NCI-H2081 treated with DMSO at 0.1 percent for 48 hours (cell line): ENCODE measurements at places on chromosomes 2 and 18.
A peak's percentile ranks its signal among the peaks of the same experiment; 100 is the strongest.

GRCh38 chr2:119910566-119910965 is 102.3 kb upstream of the EPB41L5 start:
- no peak for DNase-seq

GRCh38 chr2:11234309-11234708 is 79.0 kb downstream of the SLC66A3 start:
- DNase-seq, result no peak

DNA sequence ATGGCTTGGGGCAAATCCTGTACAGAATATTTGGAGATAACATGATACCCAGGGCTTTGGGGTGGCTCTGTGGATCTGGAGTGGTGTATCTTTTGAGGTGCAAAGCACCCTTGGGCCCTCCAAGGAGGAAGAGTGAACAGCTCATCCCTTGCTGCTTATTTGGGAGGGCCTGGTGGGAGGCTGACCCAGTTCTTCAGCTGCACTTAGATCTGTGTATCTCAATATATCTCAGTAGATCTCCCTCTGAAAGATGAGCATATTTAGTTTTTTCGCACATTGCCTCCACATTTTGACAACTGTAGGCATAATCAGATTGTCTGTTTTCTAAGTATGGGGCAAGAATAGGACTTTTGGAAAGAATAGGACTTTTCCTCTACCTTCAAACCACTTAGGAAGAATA is 2.8 kb downstream of the TRIM54 start:
- no peak for DNase-seq

GRCh38 chr18:61637905-61638595 is 254.8 kb downstream of the RNF152 start:
- no peak for DNase-seq

- no peak for DNase-seq
These were observed 5.1 kb downstream of the NFATC1 start for GRCh38 chr18:79400591-79401381.

DNA sequence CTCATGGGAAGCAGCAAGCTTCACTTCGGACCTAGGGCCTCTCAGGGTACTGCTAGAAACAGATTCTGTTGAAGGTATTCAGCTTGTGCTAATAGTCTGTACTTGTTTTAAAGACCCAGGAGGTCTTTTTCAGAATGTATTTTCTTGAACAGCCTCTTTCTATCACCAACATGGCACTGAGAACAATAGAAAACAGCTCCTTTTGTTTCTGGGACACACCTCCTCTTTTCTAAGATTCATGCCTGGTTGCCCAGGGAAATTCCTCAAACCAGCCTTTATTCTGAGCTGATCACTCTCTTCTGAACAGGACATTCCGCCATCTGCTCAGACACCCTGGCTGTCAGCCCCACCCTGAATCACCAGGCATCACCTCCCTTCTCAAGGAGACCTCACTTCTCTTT is 389.6 kb downstream of the TGIF1 start:
- DNase-seq, result no peak

DNA sequence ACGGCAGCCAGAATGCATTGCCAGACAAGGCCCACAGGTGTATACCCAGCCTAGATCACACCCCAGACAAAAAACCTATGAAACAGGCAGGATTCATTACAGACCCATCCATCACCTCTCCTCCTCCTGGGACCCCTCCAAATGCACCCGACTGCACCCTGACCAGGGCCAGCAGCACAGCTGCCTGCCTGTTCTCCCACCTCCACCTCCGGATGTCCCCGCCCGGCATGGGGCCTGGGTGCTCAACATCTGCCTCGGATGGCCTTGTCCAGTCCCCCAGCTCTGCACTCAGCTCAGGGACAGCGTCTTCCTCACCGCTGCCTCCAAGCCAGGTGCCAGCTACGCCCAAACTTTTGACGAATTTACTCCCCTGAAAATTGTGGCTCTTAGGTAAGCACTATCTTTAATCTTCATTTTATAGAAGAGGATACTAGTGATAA is 91.1 kb downstream of the TPO start:
- DNase-seq, result no peak

GRCh38 chr2:224041554-224041953 is 2.5 kb upstream of the SERPINE2 start:
- DNase-seq, result no peak

- DNase-seq, result no peak
These were observed 9.9 kb upstream of the GPR35 start for GRCh38 chr2:240615396-240615795.

DNA sequence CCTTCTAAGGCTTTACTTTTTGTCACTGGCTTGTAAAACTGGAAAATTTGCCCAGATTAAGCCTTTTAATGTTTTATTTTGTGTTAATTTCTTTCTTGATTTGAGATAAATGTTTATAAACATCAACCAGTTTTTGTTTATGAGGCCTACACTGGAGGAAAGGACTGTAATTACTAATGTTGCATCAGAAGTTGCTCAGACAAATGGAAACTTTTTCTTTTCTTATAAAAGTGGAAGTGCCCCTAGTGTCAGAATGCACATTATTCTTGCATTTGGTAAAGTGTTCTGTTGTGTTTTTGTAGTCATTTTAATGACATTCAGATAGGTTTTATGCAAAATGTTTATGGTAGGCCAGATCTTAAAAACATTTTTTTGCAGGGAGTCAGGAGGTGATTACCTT is 25.3 kb downstream of the LCLAT1 start:
- no peak for DNase-seq

GRCh38 chr18:7754258-7754657 is 187.1 kb downstream of the PTPRM start:
- no peak for DNase-seq

DNA sequence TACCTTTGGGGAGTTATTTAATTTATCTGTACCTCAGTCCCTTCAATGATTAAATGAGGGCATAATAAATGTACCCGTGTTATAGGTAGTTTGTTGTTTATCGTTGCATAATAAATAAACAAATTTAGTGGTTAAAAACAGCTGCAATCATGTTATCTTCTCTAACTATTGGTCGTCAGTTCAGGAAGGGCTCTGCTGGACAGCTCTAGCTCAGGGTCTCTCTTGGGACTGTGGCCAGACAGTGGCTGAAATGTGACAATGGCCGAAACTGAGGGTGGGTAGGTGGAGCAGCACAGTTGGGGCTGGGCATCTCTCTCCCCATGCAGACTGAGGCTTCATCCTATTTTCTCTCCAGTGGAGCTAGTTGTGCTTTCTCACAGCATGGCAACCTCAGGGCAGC is 632.1 kb upstream of the HS6ST1 start:
- no peak for DNase-seq

DNA sequence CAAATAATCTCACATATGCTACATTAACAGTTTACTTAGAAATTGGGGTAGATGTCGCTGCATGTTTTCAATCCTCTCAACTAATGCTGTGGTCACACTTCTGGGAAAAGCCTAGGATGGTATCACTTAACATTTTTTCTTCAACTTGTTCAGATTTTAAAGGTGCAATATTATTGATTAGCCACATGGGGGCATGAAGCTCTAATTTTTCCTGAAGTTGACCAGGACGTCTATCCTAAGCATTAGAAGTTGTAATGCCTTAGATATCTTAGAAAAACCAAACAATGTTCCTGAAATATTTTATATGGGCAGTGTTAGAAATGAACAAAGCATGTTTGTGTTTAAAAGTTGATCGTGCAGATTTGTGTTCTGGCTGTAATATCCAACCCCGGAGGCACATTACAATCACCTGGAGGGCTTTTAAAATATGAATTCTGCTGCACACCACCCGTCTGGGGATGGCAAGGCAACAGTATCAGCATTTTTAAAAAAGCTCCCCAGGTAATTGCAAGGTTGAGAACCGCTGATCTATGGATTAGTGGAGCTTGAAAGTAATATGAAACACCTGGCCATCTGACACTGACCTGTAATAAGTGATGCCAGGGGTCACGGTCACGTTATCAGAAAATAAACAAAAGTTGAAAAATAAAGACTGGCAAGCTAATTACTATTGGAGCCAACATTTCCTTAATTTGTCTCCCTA is 100.5 kb upstream of the LMAN1 start:
- DNase-seq, result peak; percentile 19
